ENCODE measurements at places on chromosomes 13 and 19.

- DNase-seq = no peak
These were observed 364.5 kb downstream of the DNAJC15 start for GRCh38 chr13:43387880-43388279.

- no peak for DNase-seq
These were observed 5.6 kb downstream of the MFSD12 start for GRCh38 chr19:3551792-3552095.

DNA sequence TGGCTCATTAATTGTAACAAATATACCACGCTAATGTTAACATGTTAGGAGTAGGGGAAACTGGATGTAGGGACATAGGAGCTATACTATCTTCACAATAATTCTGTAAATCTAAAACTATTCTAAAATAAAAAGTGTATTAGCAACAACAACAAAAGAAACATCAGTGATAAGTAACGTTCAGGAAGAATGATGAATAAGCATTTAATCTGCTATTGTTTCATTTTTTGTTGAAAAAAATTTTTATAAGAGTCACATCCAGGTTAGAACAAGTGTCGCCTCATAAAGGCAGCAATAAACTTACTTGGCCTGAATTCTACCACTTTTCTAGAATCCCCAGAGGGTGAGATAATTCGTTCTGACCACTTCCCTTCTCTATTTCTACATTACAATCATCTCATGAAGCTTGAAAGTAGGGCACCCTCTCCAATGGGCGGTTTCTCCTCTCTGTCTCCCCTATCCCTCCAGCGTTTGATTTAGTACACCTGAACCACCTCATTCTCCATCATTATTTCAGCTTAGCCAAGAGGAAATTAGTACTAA is 253.1 kb upstream of the IPO5 start:
- DNase-seq = no peak

DNA sequence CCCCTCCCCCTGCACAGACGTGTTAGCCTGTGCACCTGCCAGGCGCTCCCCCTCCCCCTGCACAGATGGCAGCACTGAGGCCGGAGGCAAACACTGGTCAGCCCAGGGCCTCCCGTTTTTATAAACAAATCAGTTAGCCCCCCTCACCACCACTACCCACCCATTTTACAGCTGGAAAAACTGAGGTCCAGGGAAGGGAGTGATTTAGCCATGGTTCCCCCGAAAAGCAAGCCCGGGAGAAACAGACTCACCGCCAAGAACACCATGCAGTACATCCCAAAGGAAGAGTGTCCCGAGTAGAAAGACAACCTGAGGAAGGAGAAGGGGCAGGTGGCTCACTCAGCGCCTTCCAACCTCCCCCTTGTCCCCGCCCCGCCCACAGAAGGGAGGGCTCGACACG is 8.7 kb downstream of the PLPP2 start:
- DNase-seq = no peak

DNA sequence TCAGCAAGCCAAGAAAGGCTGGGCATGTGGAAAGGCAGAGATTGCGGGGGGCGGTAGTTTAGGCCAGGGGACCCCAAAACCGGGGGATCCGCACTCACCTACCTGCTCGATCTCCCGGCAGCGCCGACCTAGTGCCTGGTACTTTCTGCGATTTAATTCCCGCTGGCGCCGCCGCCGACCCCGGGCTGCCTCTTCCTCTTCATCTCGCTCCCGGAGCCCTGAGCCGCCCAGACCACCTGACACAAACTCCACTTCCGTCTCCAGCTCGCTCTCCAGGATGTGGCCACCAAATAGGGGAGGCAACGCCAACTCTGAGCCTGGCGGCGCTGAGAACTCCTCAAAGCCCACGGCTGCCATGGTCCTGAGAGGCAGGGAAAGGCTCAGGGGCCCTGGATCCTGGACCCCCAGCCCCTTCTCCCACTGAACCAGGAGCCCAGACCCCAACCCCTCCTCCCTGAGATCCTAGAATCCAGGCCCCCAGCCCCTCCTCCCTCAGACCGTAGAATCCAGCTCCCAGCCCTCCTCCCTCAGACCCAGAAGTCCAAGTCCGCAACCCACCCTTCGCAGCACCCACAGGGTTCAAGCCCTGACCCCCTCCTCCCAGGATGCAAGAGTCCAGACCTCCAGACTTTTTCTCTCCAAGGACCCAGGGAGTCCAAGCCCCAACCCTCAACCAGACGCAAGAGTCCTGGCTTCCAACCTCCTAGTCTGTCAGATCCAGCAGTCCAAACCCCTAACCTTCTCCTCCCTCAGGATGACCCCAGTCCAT is 933 bp downstream of the TFPT start:
- DNase-seq = no peak

DNA sequence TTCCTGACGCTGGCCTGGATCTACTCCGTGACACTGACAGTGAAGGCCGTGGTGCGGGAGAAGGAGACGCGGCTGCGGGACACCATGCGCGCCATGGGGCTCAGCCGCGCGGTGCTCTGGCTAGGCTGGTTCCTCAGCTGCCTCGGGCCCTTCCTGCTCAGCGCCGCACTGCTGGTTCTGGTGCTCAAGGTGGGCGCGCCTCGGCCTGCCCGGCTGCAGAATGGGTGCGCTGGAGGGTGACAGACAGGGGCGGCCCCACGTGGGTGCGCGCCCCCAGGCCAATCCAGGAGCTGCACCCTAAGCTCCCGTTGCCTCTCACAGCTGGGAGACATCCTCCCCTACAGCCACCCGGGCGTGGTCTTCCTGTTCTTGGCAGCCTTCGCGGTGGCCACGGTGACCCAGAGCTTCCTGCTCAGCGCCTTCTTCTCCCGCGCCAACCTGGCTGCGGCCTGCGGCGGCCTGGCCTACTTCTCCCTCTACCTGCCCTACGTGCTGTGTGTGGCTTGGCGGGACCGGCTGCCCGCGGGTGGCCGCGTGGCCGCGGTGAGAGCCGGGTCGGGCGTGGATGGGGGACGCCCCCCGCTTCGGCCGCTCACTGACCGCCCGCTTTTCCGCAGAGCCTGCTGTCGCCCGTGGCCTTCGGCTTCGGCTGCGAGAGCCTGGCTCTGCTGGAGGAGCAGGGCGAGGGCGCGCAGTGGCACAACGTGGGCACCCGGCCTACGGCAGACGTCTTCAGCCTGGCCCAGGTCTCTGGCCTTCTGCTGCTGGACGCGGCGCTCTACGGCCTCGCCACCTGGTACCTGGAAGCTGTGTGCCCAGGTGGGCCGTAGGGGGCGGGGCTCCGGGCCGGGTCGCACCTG is 7.2 kb downstream of the ABCA7 start:
- no peak for DNase-seq

DNA sequence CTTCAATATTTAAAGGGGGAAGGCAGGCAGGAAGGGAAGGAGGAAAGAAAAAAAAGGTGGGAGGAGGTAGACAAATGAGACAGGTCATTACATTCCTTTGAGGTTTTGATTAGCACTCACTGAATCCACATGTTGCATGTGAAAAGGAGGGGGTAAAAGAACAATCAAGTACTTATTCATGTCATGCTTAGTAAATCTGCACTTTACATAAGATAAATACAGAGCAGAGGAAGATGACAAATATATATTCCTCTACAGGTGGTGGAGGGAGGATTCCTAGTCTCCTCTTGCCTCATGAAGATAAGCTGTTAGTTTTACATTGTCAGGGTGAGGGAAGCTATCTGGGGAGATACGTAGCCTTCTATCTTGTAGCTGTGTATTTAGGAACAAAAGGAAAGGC is 1645.4 kb upstream of the SPRY2 start:
- DNase-seq = no peak

DNA sequence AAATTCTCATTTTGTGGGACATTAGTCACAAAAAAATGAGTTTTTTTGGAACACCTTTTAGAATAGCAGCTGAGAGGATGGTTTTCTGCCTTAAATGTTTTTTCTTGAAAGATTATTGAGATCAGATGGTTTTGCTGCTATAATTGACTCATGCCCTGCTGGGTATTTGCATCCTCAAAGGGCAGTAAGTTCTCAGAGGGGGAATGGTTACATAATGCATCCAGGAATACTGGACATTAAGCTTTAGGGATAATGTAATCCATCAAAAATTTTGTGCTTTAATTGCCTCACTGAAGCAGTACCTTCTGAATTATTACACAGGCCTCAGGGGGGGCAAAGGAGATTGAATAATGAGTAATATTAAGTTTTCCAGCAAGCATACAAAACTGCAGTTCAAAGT is 866.3 kb upstream of the SPRY2 start:
- no peak for DNase-seq

DNA sequence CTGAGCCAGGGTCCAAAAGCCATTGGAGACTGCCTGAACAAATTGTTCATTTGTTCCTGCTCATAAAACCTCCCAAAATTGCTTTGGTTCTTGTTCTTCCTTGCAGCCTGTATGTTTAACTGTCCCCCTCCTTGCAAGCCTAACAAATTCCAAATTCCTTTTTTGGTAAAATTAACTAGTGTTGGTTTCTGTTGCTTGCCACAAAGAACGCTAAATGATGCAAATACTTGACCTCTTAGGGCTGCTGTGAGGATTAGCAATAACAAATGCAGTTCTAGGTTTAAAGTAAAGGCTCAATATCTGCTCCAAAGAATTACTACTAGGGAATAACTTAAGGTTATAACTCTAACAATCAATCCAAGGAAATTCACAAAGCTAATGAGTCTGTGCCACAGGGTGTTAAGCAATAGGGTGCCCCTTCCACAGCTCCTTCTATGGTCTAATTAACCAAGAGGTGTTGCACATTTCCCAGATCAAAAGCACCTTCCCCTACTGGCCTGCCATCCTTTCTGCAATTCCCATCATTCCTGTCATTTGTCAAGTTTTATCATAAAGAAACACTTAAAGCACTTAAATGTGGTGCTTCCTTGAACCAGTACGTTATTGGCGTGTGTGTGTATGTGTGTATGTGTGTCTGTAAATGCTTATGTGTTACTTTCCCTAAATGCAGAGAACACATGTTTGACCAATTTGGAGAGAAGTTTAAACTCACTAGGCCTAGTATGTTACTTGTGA is 110.2 kb downstream of the RAP2A start:
- DNase-seq = no peak

GRCh38 chr13:67844574-67844973 is 614.4 kb upstream of the PCDH9 start:
- no peak for DNase-seq

GRCh38 chr19:54209058-54209810 is 8.6 kb downstream of the RPS9 start:
- DNase-seq = no peak

- DNase-seq = no peak
These were observed 4.8 kb upstream of the DACH1 start for GRCh38 chr13:71871844-71872243.
